ENCODE measurements at places on chromosomes 12 and 14.
A peak's percentile ranks its signal among the peaks of the same experiment; 100 is the strongest.

DNA sequence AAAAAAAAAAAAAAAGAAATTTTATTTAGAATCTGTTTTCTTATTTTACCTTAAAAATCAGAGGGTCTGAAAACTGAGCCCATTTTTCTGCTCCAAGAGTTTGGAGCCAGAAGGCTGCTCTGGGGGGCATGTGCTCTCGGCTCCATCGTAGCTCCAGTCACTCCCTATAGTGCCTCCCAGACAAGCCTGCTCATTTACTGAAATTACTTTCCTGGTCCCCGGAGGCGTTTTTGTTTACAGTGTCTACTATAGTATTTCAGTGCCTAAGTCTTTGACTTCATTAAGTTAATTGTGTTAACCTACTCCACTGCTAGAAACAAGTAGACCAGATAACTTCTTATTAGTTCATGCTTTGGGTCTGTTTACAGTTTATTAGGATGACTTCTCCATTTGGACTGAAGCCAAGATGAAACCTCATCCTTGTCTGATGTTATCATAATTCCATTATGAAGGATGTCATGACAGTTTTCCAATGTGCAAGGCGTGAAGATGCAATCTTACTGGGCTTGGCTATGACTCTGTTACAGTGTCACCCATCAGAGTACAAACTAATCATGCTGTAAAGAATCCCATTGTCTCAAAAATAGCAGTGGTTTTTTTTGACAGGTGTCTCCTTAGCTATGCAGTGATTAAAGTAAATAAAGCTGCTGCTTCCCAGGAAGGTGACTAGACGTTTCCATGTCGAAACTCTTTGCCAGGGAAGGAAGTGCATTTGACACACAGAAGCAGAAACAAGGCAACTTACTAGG, 182.3 kb downstream of the TMEM132C start:
- no peak for DNase-seq

- no peak for DNase-seq
Observed at GRCh38 chr12:2957816-2958431, 1.3 kb upstream of the TEAD4 start.

DNA sequence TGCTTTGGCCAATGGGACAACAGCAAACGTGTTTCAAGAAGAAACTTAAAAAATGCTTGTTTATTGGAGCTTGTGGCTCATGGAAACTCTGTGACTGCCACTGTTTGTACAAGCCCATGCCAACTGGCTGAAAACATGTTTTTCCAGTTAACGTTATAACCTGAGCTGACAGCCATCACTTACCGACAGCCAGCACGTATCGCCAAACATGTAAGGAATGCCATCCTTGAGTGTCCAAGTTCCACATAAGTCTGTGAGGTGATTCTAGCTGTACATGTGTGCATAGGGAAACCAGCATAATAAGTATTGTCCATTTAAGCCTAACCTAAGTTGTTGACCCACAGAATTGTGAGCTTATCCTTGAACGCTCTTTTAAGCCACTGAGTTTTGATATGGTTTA, 596.9 kb downstream of the TRHDE start:
- no peak for DNase-seq

DNA sequence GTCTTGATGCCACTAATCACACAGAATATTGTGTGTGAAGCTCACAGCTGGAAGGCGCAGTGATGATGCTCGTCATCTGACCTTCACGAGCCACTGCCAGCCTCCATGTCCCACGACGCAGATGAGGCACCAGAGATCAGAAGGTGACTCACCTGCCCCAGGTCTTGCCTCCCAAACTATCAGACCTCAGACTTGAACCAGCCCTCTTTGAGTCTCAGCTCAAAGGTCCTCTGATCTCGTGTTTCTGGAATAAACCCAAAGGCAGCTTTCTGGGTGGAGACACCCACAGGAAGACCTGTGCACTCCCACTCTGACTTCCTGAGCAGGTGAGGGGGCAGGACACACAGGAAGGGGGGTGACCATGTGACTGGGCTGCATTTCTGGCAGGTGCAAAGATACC, 19.6 kb upstream of the CHGA start:
- DNase-seq: no peak

- DNase-seq: peak; percentile 13
Observed at GRCh38 chr14:35292770-35293561, 784 bp downstream of the PSMA6 start.

Measured in AG10803 (cell line).